ENCODE measurements at places on chromosomes 11 and 22. TPM values are rescaled to one million over a fixed set of nuclear protein-coding genes. Genes with fewer than 3 reads are reported as not detected.

Gene NLRP6
- polyA plus RNA-seq: not detected

Gene TUBA8
- 16.1 TPM for polyA plus RNA-seq

Gene GNG3
- polyA plus RNA-seq: not detected

Gene LBHD1
- polyA plus RNA-seq: 6.9 TPM

Gene CNIH2
- 3.0 TPM for polyA plus RNA-seq

Data from muscle of back (tissue), 13 donors.